GOT3 (cell line): ENCODE measurements at places on chromosomes 4 and X.

GRCh38 chr4:89614155-89614554, 222.8 kb downstream of the SNCA start:
- no peak for DNase-seq

GRCh38 chrX:17056868-17057608, 110.6 kb downstream of the REPS2 start:
- DNase-seq, result no peak

DNA sequence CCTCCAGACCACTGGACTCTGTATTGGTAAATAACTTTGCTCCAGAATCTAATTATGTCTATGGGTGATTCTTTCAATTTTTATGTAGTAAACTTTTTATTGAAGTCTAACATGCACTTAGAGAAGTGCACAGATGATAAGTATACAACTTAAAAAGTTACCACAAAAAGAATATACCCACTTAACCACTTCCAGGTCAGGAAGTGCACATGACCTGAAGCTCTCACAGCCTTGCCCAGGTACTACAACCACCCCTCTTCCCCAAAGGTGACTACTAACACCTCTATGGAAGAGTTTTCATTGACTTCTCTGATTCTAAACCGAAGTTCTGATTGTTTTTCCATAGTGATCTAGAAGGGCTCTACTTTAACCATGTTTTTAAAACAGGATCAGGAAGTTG, 43.6 kb upstream of the SPRY1 start:
- no peak for DNase-seq

DNA sequence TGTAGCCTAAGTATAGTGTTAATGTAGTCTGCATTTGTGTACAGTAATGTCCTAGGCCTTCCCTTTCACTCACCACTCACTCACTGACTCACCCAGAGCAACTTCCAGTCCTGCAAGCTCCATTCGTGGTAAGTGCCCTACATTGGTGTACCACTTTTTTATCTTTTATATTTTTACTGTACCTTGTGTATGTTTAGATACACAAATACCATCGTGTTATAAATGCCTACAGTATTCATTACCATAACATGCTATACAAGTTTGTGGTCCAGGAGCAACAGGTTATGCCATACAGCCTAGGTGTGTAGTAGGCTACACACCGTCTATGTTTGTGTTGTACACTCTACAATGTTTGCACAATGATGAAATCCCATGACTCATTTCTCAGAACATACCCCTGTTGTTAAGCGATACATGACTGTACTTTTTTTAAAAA, 15.4 kb downstream of the TSPAN5 start:
- no peak for DNase-seq

DNA sequence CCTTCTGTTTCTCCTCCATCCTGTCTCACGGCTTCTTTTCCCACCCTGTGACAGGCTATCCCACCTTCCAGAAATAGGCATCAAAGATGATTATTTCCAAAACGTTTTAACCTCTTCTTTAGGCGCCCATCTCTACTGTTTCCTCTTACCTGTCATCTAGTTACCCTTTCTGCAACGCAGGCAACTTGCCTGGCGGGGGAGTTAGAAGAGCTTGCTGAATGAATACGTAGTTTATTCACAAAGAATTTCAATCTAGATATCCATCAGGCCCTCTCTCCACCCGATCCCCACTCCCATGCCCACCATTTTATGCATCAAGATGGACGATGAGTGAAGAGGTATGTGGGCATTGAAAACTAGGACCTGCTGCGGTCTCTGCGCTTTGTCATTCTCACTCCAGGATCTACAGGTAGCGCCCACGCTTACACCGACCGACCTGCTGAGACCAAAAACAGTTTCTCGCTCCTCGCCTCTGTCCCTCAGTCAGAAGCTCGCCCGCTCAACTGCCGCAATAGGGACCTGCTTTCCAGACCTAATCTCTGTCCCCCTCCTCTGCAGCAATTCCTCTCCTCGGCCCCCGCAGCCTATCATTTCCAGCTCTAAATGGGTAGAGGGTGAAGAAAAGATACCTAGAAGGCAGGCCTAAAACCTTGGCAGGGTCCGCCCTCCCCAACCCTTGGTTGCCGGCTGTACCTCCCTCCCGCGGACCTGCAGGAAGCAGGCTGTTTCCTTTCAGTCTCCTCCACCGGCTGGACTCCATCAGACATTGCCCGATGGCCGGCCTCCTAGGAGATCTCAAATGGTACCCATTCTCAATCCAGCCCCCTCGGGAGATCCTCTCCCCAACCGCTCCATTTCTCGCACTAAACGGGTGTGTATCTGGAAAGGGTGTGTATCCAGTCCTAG, 624 bp downstream of the BEX5 start:
- DNase-seq, result no peak

GRCh38 chr4:25310803-25311166, 1.8 kb upstream of the ZCCHC4 start:
- DNase-seq, result no peak

- DNase-seq, result no peak
Measured at GRCh38 chr4:120916937-120917336, 5.6 kb downstream of the PRDM5 start.

- DNase-seq, result no peak
Measured at GRCh38 chr4:11053601-11054220, 369.1 kb upstream of the CLNK start.

- DNase-seq, result no peak
Measured at GRCh38 chr4:184958127-184958922, 60.0 kb upstream of the HELT start.

DNA sequence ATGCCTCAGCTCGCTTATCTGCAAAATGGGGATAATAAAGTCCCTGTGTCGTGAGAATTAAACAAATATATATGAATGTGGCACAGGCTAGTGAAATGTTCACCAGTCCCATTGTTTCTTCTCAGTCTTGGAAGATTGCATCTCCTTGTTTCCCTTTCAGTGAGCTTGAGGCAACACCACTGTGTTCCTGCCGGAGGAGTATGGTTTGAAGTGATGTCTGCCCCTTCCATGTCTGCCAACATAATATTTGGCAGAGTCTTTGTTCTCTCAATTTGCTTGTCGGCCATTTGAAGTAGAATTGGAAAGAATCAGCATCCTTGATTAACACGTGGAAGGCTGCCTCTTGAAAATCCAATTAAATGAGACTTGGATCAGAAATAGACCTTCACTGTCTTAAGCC, 1088.5 kb upstream of the INTU start:
- no peak for DNase-seq

GRCh38 chr4:81003597-81004111, 26.9 kb upstream of the BMP3 start:
- DNase-seq, result no peak
